Putamen (tissue), 1 donor: ENCODE measurements at places on chromosomes 5 and 9.

GRCh38 chr9:118321788-118322187, 617.6 kb downstream of the TLR4 start:
- DNase-seq = no peak

DNA sequence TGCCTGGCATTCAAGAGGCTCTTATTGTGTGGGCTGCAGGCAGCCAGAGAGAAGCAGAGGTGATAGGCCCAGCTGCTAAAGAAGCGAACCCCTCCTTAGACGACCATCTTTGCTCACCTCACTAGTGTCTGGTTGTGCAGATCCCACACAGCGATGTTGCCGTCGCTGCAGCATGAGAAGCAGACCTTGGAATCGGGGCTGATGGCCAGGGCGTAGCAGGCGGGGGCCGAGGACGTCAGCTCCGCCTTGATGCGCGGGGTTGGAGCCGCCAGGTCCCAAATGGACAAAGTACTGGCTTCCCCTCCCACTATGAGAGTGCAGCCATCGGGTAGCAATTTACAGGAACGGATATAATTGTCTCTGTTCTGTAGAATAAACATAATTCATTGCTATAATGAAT, 98.7 kb downstream of the TLE1 start:
- DNase-seq = no peak

GRCh38 chr5:2254406-2254805, 371.7 kb upstream of the IRX4 start:
- no peak for DNase-seq

DNA sequence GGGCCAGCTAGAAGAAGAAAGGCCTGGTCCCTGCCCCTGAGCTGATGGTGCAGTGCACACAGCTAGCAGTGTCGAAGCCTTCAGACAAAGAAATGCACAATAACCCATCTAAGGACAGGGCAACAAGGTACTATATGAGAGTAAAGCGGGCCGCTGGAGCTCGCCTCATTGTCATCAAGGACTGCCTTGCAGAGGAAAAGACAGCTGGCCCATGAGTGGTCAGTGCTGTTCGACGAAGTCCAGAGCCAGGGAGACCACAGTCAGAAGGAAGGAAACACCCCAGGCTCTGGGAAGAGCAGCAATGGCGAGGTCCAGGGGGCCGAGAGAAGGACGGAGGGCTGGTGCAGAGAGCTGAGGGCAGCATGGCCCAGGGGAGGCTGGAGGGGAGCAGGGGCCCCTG, 17.3 kb downstream of the ATPSCKMT start:
- no peak for DNase-seq

GRCh38 chr5:134555890-134556311, 30.4 kb downstream of the JADE2 start:
- DNase-seq = no peak

- no peak for DNase-seq
These were observed 212.3 kb upstream of the DAP start for GRCh38 chr5:10973316-10973715.

GRCh38 chr5:111295649-111296048, 71.5 kb downstream of the CAMK4 start:
- no peak for DNase-seq

GRCh38 chr5:180367300-180367699, 14.2 kb upstream of the GFPT2 start:
- DNase-seq = no peak

DNA sequence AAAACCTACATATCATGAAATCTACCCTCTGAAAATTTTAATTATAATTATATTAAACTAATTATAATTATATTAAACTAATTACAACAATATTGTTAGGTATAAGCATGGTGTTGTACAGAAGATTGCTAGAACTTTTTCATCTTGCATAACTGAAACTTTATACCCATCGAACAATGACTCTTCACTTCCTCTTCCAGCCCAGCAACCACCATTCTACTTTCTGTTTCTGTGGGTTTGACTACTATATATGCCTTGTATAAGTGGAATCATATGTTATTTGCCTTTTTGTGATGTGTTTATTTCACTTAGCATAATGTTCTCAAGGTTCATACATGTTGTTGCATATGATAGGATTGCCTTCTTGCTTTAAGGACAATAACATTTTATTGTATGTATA, 274.2 kb upstream of the CCNH start:
- no peak for DNase-seq

DNA sequence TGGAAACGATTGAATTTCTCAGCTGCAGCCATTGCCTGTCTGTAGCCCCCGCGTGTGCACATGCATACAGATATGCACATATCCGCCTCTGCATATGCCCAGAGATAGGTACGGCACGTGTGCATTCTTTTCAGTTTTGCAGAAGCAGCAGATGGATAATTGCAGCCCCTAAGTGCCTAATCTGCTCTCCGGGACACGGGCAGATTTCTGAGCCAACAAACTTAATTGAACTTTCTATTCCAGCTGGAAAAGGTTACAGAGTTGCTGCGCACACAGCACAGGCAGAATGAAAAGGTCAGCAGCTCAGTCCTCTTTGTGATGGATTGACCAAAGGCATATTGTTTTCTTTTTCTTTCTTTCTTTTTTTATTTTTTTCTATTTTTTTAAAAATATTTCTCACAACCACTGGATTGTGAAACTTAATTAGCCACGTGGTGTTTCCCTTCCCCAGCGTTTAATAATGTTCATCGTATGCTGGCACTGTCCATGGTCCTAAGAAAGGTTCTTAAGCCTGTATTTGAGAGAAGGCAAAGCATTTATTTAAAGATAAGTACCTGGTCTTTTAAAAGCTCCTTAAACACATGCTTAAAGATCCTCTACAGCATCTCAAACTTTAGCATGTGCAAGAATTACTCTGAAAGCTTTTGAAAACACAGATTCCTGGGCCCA, 270.2 kb upstream of the BRINP1 start:
- DNase-seq = no peak

DNA sequence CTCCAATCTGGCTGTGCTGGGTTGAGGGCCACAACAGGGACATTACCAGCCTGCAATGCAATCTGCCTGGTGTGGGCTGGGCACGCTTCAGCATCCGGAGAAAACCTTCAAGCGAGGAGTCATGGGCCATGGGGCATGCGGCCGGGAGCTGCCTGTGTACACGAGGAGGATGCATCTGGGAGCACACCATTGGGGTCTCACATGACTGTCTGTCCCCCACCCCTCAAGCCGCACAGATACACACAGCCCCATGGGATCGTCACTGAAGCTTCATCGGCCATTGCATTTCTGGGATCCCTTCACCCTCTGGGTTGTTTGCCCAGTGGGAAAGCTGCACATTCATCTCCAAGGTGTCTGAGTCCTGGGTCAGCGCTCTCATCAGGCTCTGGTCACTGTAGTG, 9.9 kb downstream of the LCN1 start:
- DNase-seq = no peak

GRCh38 chr5:43416803-43417394, 4.7 kb upstream of the CCL28 start:
- DNase-seq = no peak

- DNase-seq = no peak
These were observed 36.4 kb downstream of the RASGEF1C start for GRCh38 chr5:180172447-180173197.

DNA sequence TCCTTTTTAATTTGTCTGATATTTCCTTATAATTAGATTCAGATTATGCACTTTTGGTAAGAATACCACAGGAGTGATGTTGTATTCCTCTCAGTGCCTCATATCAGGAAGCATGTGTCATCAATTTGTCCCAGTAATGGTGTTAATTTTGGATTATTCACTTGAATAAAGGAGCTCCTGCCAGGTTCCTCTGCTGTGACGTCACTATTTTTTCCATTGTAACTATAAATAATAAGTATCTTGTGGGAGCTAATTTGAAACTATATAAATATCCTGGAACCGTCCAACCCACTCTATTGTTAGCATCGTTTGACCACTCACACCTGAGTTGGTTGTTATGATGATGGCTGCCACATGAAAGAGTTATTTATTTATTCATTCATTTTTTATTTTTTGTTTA, 107.9 kb downstream of the INVS start:
- DNase-seq = no peak

DNA sequence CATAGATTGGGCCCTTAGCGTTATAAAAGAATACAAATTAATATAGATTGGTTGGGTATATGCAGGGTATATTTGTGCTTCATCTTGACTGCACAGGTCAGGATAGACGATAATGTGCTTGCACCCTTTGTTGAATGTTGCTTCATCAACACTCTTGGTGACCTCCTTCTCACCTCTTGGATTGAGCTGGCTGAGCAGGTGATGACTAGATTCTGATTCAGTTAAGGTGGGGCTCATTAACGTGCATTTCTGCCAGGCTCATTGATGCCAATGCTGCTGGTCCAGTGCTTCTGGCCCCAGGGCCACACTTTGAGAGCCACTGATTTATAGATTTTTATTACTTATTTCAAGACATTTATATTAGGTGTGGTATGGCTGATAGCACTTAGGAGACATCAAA, 27.7 kb downstream of the PCSK5 start:
- no peak for DNase-seq

- no peak for DNase-seq
These were observed 347.9 kb upstream of the SEMA6A start for GRCh38 chr5:116922532-116922931.

- no peak for DNase-seq
These were observed 608.0 kb upstream of the ACO1 start for GRCh38 chr9:31776471-31776870.

DNA sequence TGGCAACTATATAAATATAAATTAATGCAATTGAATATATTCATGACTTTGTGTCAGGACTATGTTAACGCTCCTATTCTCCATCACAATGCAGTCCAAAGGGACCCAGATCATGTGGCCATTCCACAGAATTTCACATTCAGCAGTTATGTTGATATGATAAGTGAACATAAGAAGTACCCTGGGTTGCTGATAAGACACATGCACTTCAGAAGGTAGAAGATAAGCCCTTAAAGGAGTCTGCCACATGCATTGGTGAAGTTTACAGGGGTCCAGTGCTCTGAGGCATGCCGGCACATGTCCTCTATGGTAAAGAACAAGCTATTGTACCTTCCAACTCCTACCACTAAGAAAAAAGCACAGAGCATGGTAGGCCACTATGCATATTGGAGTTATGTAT, 76.4 kb downstream of the PHAX start:
- DNase-seq = no peak

DNA sequence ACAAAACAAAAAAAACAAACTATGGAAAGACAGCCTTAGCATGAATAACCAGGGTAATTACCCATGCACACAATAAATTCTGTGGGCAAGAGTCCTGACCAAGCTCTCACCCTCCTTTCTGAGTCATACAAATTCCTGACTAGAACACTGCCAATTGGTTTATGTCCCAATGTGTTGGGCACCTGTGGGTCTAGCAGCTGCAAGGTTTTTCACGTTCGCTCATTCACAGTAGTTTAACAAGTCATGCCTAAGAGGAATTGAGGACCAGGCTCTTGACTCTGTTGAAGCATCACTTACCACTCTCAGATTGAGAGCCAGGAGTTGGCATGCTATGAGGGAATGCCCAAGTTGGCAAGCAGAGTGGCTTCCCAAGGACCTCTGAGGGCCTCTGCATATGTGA, 205.5 kb upstream of the SLC24A2 start:
- DNase-seq = no peak

GRCh38 chr5:88873447-88873846, 9.5 kb downstream of the MEF2C start:
- no peak for DNase-seq

DNA sequence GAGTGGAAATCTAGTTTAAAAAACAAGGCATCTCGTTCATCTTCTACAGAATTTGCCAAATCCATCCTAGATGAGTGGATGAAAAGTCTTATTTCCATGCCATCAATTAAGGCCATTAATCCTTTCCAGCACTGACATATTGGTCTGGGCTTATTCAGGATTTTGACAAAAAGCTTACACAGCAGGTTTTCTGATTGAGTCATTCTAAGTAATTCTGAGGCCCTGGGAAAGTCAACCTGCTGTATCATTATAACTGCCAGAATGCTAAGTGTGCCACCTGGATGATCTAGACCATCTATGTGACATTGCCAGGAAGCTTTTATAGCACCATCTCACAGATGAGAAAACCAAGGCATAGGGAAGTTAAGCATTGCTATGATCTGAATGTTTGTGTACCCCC, 132.1 kb upstream of the MAP3K1 start:
- DNase-seq = no peak

DNA sequence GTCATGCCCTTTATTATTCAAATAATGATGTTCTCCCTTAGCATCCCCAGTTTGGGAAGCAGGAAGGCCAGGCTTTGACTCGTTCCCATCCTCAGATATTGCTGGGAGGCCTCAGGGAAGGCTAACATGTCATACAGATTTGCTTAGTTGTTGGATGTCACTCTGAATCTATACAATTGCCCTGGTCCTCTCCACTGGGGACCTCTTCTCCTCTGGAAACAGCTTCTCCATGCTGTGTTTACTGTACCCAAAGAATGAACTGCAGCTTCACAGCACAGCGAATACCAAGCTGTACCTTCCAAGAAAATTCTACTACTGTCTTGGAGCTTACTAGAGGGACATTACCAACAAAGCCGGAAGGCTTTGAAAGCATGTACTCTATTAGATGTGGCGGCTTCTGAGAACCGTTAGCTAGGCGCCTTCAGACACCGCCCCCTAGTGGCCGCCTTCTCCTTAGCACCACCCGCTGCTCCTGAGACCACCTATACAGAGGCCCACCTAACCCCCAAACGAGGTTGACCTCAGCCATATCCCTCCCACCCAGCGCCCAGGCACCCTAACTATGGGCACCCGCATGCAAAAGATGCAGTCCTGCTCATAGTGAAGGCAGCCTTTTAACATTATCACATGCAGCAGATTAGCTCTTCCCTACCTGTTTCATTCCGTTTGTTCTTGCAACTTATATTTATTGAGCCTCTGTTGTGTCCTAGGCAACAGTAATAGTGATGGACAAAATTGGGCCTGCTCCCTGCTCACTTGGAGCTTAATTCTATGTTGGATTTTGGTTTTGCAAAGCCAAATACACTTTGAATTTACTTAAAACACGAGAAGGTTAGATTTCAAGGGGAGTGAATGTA, 34.9 kb upstream of the FOXI1 start:
- no peak for DNase-seq

GRCh38 chr9:89489548-89490530, 8.1 kb downstream of the SEMA4D start:
- DNase-seq = no peak

DNA sequence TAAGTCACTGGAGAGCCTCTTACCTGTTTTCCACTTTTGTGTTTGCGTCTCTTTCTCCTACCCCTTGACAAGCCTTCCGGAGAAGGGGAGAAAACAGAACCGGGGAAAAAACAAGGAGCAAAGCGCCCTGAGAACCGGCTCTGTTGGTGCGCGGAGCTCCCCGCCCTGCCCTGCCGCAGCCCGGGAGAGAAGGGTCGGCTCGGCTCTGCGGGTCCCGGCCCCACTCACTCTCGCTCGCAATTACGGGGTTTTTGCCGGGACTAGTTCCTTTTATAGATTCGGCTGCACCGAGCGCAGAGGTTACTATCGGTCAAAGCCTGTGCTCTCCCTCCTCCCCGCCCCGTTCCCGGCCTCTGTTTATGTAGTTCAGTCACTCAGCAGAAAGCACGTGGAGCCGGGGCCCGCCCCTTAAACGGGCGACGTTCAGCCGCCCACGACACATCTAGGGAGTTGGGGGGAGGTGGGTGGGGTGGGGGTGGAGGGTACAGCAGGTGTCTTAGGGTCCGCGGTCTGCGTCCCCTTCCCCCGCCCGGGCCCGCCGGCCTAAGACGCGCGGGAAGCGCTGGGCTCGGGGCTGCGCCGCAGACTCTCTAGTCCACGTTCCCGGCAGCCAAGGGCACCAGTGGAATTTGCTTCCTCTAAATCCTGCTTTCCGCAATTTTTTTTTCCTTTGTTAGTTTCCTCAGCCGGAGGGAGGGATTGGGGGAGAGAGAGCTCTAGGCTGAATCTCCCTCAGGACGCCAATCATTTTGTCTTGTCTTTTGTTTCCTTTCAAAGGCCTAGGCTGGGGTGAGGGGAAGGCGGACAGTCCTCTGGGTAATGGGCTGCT, at the start of gene ABCA1:
ABCA1 (minus strand) TSS at position 244 of the 829 bp plus-strand sequence. CDS start 24,476 bp downstream, outside the sequence.
- DNase-seq = peak; percentile 91
